ENCODE measurements at places on chromosomes 7 and 10.

GRCh38 chr10:77138541-77138940 lies 499.1 kb downstream of the KCNMA1 start:
- no peak for DNase-seq
- no peaks in the 10 kb centered on the region for H3K4me1 ChIP-seq
- no peaks in the 10 kb centered on the region for H3K36me3 ChIP-seq
- no peak overlapping the region for H3K27ac ChIP-seq

DNA sequence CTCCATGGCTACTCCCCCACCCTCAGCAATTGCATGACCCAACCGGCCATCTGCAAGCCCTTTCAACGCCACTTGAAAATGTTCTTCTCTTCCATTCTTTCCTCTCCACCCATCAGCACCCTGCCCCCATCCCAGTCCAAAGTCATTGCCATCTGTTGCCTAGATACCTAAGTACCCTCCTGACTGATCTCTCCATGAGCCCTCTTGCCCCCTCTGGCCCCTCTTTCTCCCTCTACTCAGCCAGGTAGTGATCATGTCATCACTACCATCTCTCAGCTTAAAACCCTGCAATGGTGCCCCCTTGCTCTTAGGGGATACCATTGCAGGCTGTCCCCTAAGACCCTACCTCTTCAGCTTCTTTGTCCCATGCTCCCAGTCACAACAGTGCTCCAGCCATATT lies 30.5 kb upstream of the BTRC start:
- H3K36me3 ChIP-seq, result no peaks in the 10 kb centered on the region
- DNase-seq, result no peak
- H3K4me3 ChIP-seq, result no peak overlapping the region
- no peaks in the 10 kb centered on the region for H3K4me1 ChIP-seq
- H3K27me3 ChIP-seq, result peaks cover 2% of the 10 kb centered on the region

DNA sequence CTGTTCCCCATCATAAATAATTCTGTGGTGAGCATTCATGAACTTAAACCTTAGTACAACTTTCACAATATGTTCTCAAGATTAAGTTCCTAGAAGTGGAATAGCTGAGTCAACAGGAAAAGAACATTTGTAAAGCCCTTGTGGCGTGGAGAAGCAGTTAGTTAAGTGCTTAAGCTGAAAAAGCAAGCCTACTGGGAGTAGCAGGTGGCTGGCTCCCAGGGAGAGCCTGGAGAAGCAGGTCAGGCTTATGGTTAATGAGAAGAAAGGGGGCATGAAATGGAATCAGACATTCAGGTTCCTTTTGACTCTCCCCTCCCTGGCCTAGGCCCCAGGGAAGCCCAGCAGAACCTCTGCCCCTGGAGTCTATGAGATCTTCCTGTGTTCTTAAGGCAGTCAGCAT lies 35.3 kb downstream of the VSTM4 start:
- no peak overlapping the region for H3K4me3 ChIP-seq
- no peak overlapping the region for H3K27ac ChIP-seq
- H3K27me3 ChIP-seq, result peaks cover 11% of the 10 kb centered on the region

DNA sequence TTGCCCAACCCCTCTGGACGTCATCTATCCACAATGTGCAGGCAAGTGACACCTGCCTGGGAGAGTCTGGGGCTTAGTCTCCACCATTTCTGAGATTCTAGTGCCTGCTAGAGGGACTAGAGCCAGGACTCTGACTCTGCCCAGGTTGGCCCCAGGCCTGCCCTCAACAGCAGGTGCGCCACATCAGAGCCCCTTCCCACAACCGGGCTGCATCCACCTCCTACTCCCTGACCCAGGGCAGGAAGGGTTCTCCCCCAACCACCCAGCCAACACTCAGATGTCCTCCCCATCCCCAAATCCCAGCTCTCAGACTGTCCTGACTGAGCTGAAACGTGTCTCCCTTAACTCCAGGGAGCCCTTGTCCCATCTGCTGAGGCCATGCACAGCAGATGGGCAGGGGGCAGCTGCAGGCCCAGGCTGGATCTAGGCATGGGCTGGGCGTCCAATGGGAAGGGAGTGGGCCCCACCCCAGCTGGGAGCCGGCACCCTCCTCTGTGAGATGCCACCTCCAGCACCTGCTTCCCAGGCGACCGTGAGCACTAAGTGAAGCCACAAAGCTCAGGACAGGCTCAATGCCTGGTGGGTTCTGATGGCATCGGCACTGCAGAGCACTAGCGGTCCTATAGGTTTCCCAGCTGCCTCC lies 49.2 kb downstream of the RASGEF1A start:
- no peak overlapping the region for H3K4me3 ChIP-seq
- H3K4me1 ChIP-seq, result no peaks in the 10 kb centered on the region
- no peaks in the 10 kb centered on the region for H3K36me3 ChIP-seq
- DNase-seq, result no peak
- no peaks in the 10 kb centered on the region for H3K27me3 ChIP-seq
- no peak overlapping the region for H3K27ac ChIP-seq

- no peaks in the 10 kb centered on the region for H3K4me1 ChIP-seq
- no peak overlapping the region for H3K4me3 ChIP-seq
- no peak overlapping the region for H3K27ac ChIP-seq
- H3K27me3 ChIP-seq, result no peaks in the 10 kb centered on the region
- DNase-seq, result no peak
Measured at GRCh38 chr10:104036518-104037260, 49.0 kb downstream of the COL17A1 start.

GRCh38 chr7:47379629-47380324 lies 202.1 kb downstream of the TNS3 start:
- no peak overlapping the region for H3K4me3 ChIP-seq
- no peaks in the 10 kb centered on the region for H3K36me3 ChIP-seq
- H3K27me3 ChIP-seq, result no peaks in the 10 kb centered on the region
- H3K4me1 ChIP-seq, result no peaks in the 10 kb centered on the region
- H3K27ac ChIP-seq, result no peak overlapping the region

- no peaks in the 10 kb centered on the region for H3K36me3 ChIP-seq
- H3K4me1 ChIP-seq, result no peaks in the 10 kb centered on the region
- H3K4me3 ChIP-seq, result no peak overlapping the region
- H3K27ac ChIP-seq, result no peak overlapping the region
- no peak for DNase-seq
- peaks cover 8% of the 10 kb centered on the region for H3K27me3 ChIP-seq
Measured at GRCh38 chr10:58457761-58458616, 54.7 kb upstream of the BICC1 start.

DNA sequence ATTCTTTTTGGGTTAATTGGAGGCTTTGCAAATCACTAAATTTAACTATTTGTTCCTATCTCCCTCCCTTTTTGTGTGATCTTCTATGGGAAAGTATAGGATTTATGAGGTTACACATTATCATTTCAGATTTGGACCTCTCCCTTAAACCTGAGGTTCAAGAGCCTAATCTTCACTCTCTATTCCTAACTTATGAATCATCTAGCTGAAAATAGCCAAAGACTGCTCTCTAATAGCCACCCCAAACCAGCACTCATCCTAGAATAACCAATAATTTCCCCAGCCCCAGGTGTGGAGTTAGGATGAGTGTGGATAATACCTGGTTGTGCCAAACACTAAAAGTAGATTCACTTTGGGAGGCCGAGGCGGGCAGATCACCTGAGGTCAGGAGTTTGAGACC lies 499.2 kb downstream of the GFRA1 start:
- no peak for DNase-seq
- no peaks in the 10 kb centered on the region for H3K27me3 ChIP-seq
- no peak overlapping the region for H3K4me3 ChIP-seq
- H3K27ac ChIP-seq, result no peak overlapping the region
- no peaks in the 10 kb centered on the region for H3K4me1 ChIP-seq
- no peaks in the 10 kb centered on the region for H3K36me3 ChIP-seq

DNA sequence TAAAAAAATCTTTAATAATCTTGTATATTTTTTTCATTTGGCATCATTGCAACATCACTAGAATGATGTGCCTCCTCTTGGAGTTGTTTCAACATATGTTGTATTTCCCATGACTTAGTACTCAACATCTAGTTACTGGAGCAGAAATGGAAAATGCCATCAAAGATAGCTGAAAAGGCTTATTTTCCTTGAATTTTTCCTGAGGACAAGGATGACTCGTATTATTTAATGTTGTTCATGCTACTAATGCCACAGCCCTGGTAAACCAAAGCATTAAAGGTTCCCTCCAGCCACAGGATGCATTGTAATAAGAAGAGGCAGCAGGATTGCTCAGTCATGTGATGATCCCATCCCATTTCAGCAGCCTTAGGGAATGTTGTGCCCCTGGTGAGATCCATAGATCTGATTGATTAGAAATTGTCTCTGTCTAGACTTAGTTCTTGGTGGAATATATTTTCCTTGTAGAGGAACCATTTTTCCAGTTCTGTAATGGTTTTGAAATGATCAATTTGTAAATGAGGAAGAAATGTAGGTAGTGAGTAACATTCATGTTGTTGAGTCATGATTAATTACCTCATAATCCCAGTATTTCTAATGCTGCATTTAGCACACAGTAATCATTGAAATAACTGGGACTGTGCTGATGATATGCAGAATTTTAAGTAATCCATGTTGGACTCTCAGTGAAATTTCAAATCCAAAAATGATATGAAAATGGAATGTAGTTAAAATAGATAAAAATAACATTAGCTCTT lies 91.3 kb upstream of the SMIM30 start:
- no peak overlapping the region for H3K4me3 ChIP-seq
- H3K4me1 ChIP-seq, result no peaks in the 10 kb centered on the region
- peaks cover 4% of the 10 kb centered on the region for H3K27me3 ChIP-seq
- H3K36me3 ChIP-seq, result no peaks in the 10 kb centered on the region
- no peak overlapping the region for H3K27ac ChIP-seq
- DNase-seq, result no peak
